Endodermal cell (in vitro differentiated cells): ENCODE measurements at places on chromosomes 7 and 10. TPM values are rescaled to one million over a fixed set of nuclear protein-coding genes. Genes with fewer than 3 reads are reported as not detected.

- no peaks in the 10 kb centered on the region for H3K4me1 ChIP-seq
- DNase-seq = peak; percentile 18
- H3K4me3 ChIP-seq = no peak overlapping the region
- H3K27me3 ChIP-seq = no peaks in the 10 kb centered on the region
- no peak overlapping the region for H3K27ac ChIP-seq
Observed at GRCh38 chr10:43865265-43866135, 216.8 kb upstream of the ZNF32 start.

GRCh38 chr10:116761883-116762282 lies 19.5 kb upstream of the HSPA12A start:
- H3K36me3 ChIP-seq = no peaks in the 10 kb centered on the region
- no peak overlapping the region for H3K27ac ChIP-seq
- DNase-seq = no peak
- no peaks in the 10 kb centered on the region for H3K27me3 ChIP-seq
- no peak overlapping the region for H3K4me3 ChIP-seq
- H3K4me1 ChIP-seq = no peaks in the 10 kb centered on the region

GRCh38 chr7:151844825-151845200 lies 32.1 kb downstream of the PRKAG2 start:
- H3K27me3 ChIP-seq = no peaks in the 10 kb centered on the region
- DNase-seq = no peak
- no peaks in the 10 kb centered on the region for H3K36me3 ChIP-seq
- no peaks in the 10 kb centered on the region for H3K4me1 ChIP-seq
- no peak overlapping the region for H3K27ac ChIP-seq
- no peak overlapping the region for H3K4me3 ChIP-seq

- no peaks in the 10 kb centered on the region for H3K36me3 ChIP-seq
- no peaks in the 10 kb centered on the region for H3K27me3 ChIP-seq
- DNase-seq = peak; percentile 49
Observed at GRCh38 chr7:97075928-97076327, 41.6 kb upstream of the SDHAF3 start.

DNA sequence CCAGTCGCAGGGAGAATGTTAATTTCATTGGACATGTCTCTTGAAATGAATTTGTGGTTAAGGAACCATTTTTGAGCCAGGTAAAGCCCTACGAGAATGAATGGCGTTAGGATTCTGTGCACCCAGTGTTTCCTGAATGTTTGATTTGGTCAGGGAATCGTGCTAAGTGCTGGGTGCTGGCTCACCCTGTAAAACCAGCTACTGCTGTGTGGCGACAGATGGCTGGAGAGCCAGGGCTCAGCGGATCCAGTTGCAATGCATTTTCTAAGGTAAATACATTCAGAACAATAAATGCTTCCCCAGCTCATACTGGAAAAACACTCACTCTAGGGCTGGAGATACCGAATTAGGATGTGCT lies 355.5 kb downstream of the GLRX3 start:
- no peak overlapping the region for H3K4me3 ChIP-seq
- H3K27me3 ChIP-seq = no peaks in the 10 kb centered on the region
- no peaks in the 10 kb centered on the region for H3K36me3 ChIP-seq
- H3K27ac ChIP-seq = no peak overlapping the region

- no peak overlapping the region for H3K4me3 ChIP-seq
- H3K4me1 ChIP-seq = no peaks in the 10 kb centered on the region
- no peaks in the 10 kb centered on the region for H3K27me3 ChIP-seq
- DNase-seq = no peak
- no peak overlapping the region for H3K27ac ChIP-seq
Observed at GRCh38 chr10:29183301-29183945, 105.4 kb upstream of the LYZL1 start.

GRCh38 chr10:6336016-6336415 lies 133.3 kb downstream of the PFKFB3 start:
- no peak overlapping the region for H3K4me3 ChIP-seq
- no peaks in the 10 kb centered on the region for H3K27me3 ChIP-seq
- no peak for DNase-seq
- H3K27ac ChIP-seq = no peak overlapping the region
- no peaks in the 10 kb centered on the region for H3K4me1 ChIP-seq

- peaks cover 8% of the 10 kb centered on the region for H3K27me3 ChIP-seq
- no peaks in the 10 kb centered on the region for H3K36me3 ChIP-seq
- peak; percentile 52 for DNase-seq
- no peak overlapping the region for H3K4me3 ChIP-seq
Observed at GRCh38 chr10:29922892-29923291, 136.5 kb downstream of the JCAD start.

GRCh38 chr7:118175740-118176139 lies 8.2 kb upstream of the LSM8 start:
- no peak overlapping the region for H3K4me3 ChIP-seq
- no peaks in the 10 kb centered on the region for H3K4me1 ChIP-seq
- no peaks in the 10 kb centered on the region for H3K27me3 ChIP-seq
- DNase-seq = no peak
- H3K27ac ChIP-seq = no peak overlapping the region
- no peaks in the 10 kb centered on the region for H3K36me3 ChIP-seq

DNA sequence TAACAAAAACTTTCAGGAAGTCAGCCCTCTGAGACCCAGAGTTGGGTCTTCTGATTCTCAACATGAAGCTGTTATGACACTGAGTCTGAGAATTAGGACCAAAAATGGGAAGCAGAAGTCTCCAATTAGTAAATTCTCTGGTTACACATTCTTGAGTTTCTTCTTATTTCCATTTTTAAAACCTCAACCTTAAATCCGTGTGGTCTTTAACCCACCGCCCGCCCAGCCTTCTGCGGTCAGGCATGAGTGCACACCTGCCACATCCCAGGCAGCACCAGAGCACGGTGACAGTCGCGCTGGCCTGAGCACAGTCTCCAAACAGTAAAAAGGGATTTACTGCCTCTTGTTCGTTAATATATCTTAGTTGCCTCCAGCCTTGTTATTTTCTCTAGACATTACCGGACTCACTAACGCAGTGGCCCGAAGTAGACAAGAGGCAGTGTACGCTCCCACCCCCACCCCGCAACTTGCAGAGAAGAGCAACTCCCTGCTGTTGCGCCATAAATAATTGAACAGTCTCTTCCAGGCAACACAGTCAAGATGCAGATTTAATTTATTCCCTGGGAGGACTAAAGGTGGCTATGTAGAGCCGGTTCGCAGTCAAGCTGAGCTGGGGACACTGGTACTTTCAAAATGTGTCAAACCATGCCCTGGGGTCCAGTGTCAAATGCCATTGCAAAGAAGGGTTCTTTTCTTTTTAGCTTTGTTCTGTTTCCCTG lies 147.0 kb upstream of the CELF2 start:
- DNase-seq = no peak
- H3K27me3 ChIP-seq = no peaks in the 10 kb centered on the region
- H3K27ac ChIP-seq = peak overlapping the region; percentile 75
- no peak overlapping the region for H3K4me3 ChIP-seq
- H3K36me3 ChIP-seq = no peaks in the 10 kb centered on the region

The WNT8B gene
- 0.13 TPM in 1 of 2 replicates, not detected in the other for total RNA-seq

The FLNC gene
- total RNA-seq = 11.3 and 11.5 TPM in 2 replicates

The NUDT13 gene
- total RNA-seq = 2.4 and 3.3 TPM in 2 replicates

The PPP1R9A gene
- total RNA-seq = 30.1 and 39.4 TPM in 2 replicates
